GF-D8 (cell line): ENCODE measurements at places on chromosomes 16 and 17.

- DNase-seq = peak; percentile 95
Observed at GRCh38 chr16:22216191-22216831, 10.2 kb downstream of the EEF2K start.

DNA sequence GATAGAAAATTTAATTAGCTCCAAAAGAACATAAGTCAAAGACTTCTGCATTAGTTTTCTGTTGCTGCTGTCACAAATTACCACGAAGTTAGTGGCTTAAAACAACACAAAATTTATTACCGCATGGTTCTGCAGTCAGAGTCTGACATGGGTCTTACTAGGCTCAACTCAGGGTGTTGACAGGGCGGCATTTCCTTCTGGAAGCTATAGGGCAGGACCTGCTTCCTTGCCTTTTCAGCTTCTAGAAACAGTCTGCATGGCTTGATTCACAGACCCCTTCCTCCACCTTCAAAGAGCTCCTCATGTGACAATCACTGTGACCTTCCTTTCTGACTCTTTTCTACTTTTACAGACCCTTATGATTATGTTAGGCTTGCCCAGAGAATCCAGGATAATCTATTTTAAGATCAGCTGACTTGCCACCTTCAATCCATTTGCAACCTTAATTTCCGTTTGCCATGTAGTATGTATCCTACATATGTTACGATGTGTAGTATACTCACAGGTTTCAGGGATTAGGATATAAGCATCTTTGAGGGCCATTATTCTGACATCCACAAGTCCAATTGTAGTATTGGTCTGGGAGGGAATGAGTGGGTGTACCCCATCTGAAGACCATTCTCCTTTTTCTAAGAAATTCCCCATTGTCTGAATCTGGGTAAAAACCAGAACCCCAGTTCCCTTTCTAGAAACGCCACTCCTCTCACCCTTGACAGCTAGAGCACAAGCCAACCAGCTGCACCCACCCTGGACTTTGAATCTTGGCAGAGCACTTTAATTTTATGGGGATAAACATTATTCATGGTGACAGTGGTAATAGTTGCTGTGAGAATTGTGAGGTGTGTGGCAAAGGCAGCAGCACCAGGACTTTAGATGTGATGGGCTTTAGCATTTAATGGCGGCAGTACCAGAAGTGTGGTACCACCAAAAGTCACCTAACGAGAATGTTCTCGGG is 265.5 kb downstream of the KCNJ2 start:
- DNase-seq = no peak

GRCh38 chr17:6254036-6254435 is 180.9 kb downstream of the AIPL1 start:
- no peak for DNase-seq

DNA sequence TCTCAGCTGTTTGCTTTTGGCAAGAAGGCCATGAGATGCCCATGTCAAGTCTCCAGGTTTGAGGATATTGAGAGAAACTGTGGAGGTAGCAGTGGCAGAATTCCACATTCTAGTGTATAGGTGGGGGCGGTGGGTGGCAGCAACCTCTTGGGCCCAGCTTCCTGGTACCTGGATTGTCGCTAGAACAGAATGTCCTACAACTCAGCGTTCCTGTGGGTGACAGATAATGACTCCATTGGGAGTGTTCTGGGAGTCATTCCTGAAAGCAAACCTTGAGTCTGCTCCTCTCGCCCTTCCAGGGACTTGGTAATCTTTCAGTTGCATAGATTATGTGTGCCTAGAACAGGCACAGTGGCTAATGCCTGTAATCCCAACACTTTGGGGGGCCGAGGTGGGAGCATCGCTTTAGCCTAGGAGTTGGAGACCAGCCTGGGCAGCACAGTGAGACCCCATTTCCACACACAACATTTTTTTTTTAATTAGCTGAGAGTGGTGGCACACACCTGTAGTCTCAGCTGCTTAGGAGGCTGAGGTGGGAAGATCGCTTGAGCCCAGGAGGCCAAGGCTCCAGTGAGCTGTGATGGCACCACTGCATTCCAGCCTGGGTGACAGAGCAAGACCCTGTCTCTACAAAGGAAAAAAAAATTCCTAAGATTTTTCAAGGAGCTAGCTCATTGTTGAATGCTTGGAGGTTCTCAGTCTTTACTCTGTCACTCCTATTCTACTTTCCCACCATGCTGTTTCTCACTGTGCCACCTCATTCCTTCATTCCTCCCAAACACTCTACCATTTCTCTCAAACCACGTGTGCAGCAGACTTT is 37.9 kb upstream of the METTL16 start:
- no peak for DNase-seq

- no peak for DNase-seq
Observed at GRCh38 chr17:81431545-81432482, 36.6 kb downstream of the BAHCC1 start.
